ENCODE measurements at places on chromosomes 4 and X. TPM values are rescaled to one million over a fixed set of nuclear protein-coding genes. Genes with fewer than 3 reads are reported as not detected.

The TREX2 gene
- 1.4 TPM for total RNA-seq

The BTC gene
- 6.0 TPM for total RNA-seq

The FAM9A gene
- total RNA-seq, result not detected

The RAB39B gene
- 1.2 TPM for total RNA-seq

The TCP11X2 gene
- total RNA-seq, result not detected

The SORCS2 gene
- total RNA-seq, result 9.1 TPM

The ATP2B3 gene
- total RNA-seq, result not detected

The RAB33A gene
- 2.9 TPM for total RNA-seq

The GPR50 gene
- total RNA-seq, result not detected

The UNC5C gene
- total RNA-seq, result 3.1 TPM

The PROM1 gene
- total RNA-seq, result 276 TPM

The PRR32 gene
- total RNA-seq, result not detected

The SSX2B gene
- not detected for total RNA-seq

The SRPX2 gene
- total RNA-seq, result 3.2 TPM

The OPRPN gene
- total RNA-seq, result not detected

The TBX22 gene
- not detected for total RNA-seq

The FREM3 gene
- total RNA-seq, result 0.06 TPM

The SPANXC gene
- not detected for total RNA-seq

The MPP1 gene
- 47.0 TPM for total RNA-seq

The MGAT4D gene
- not detected for total RNA-seq

The EGFL6 gene
- total RNA-seq, result not detected

The CT45A10 gene
- not detected for total RNA-seq

The FRMPD4 gene
- total RNA-seq, result not detected

The ODAPH gene
- total RNA-seq, result not detected

The CFI gene
- 248 TPM for total RNA-seq

The APOO gene
- total RNA-seq, result 30.4 TPM
